Activated CD8-positive, alpha-beta memory T cell treated with anti-CD3 and anti-CD28 coated beads, Interleukin-2, amount 50 U/mL, for 4 hours (primary cell): ENCODE measurements at places on chromosomes 11 and 22.

DNA sequence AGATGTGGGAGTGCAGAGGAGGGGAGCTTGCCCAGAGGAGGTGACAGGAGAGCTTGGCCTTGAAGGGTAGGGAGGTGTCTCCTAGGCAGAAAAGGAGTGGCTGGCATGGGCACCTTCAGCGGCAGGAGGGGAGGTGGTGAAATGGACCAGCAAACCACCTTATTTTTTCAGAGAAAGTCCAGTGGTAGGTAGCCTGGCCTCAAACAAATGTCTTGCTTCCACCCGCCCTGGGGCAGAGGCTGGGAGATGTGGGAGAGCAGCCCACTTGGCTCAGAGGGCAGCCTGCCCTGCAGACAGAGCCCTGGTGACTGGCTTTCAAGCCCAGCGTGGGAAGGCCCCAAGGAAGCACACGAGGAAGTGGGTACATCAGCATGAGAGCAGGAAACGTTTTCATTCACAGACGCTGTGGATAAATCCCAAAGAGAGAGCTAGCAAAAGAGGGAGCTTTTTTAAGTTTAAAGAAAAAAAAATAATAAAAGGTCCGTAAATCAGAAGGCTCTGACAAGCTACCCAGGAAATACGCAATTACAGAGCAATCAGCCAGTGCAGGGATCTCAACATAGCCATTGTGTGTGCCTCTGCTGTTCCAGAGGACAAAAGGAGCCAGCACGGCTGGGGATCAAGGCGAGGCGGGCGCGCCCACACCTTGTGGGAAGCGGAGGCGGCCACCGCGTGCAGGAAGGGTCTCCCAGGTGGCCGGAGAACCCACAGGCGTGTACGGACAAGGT lies 238.7 kb upstream of the PLET1 start:
- no peak for DNase-seq

DNA sequence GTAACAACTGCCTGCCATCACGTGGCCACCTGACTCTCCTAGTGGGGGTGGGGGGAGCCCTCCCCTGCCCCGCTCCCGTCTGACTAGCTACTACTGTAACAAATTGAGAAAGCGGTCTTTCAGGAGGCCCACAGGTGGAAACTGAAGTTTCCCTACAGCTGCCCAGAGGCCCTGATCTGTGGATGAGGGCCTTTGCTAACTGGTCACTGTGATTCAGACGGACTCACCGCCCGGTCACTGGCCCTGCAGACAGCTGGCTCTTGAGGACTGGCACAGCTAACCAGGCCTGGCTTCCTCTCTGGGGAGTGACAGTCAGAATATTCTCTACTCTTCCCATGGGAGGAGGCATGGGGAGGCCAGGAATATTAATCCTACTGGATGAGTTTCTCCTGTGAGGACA lies 116.8 kb downstream of the ARHGAP8 start:
- DNase-seq = no peak

DNA sequence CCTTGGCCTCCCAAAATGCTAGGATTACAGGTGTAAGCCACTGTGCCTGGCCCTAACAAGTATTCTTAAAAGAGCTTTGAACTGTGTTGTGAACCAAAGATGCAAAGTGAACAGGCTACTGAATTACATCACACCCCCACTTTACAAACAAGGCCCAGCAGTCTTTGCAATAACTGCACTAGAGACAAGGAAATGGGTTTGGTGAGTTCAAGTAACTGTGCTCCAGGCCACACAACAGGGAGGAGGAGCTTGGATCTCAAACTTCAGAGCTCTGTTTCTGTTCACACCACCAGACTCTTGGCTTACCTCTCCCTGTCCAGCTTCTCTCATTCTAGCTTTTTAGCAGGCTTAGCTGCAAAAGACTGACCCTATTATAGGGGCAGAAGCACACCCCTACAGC lies 30.4 kb upstream of the RASL10A start:
- DNase-seq = no peak

DNA sequence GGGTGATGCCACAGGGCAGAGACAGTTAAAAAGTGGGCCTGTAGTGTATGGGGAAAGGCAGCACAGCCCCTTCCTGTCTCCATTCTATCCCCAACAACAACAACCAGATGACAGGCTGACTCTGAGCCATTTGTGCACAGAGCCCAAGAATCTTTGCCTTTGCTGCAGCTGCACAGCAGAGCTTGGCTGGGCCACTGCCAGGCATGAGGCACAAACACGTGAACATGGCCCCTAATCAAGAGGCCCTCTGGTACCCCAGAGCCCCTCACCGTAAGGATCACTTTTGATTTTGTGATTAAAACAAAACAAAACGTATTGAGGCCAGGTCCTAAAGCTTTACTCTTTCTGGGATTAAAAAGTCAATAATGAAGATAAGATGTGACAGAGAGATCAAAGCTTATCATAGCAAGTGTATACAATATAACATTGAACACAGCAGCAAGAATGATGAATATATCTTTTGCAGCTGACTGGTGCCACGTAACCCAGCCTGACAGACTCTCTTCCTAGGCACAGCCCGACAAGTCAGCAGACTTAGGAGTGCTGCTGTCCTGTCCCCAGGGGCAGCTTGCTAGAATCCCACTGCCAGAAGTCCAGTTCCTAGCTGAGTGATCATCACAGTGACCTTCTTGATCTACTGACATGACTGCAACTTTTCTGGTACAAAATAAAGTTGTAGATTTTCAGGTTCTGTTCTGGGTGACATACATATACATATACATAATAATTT lies 117.8 kb downstream of the SERGEF start:
- no peak for DNase-seq

- DNase-seq = no peak
These were observed 60.9 kb upstream of the EMID1 start for GRCh38 chr22:29144786-29145160.

- DNase-seq = no peak
These were observed 138.3 kb downstream of the GUCY1A2 start for GRCh38 chr11:106879832-106880546.

DNA sequence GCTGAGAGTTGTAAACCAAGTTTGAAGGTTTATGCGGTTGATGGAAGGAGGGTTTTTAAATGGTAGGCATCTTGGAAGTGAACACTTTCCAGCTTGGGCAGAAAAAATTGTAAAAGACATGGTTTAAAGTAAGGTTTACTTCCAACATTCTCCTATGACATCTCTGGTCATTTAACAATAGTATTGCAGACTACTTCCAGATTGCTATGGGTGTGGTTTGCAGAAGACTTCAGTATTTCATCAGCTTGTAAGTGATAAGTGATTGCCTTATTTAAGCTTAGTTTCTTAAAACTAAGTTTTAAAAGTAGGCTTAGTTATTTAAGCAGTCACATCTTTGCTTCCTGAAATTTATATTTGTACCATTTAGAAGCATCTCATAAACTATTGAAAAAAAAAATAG lies 7.2 kb upstream of the STT3A start:
- DNase-seq = no peak

DNA sequence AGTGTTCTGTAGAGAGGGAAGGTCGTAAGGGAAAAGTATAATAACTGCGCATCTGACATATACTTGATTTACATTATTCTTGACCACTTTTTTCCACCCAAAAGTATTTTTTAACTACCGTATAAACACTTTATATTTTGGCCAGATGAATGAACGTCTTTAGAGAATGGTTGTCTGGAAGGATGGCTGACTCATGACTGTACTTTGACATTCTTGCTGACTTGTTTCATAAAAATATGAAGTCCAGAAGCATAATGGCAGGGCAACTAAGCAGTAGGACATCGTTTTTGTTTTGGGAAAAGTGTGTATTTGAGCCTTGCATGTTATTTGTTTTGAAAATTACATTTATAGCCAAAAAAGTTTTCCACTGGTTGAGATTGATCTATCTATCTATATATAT lies 110.0 kb downstream of the OSBP2 start:
- no peak for DNase-seq

DNA sequence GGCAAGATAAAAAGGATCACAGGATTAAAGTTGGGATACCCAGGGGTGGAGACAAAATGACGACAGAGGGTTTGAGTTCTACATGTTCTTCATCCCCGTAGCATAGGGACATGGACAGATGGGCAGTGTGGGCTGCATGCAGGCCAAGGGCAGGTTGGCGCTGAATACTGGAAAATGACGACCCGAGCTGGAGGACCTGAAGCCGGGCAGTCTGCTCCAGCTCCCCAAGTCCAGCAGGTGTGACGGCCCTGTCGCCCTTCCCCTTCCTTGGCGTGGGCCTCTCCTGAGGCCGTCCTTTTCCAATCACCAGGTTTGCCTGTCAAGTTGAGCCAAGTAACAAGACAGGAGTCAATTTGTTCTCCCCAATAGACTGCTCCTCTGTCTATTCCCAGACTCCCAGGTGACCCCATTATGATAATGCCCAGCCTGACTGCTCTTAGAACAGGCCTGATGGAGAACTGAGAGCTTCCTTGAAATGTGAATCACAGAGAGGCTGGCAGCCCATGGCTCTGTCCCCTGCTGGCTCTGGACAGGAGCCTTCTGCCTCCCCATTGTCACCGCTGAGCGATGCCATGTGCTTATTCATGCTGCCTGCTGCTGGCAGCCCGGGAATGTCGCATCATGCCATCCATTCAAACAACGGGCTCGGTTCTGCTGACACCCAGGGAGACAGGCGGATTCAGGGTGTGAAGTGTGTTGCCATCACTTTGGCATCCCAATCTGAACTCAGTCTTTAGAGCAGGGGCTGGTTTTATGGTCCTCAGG lies 392.1 kb downstream of the NTM start:
- DNase-seq = no peak

- no peak for DNase-seq
These were observed 175.1 kb downstream of the LRRC4C start for GRCh38 chr11:41284354-41284753.

DNA sequence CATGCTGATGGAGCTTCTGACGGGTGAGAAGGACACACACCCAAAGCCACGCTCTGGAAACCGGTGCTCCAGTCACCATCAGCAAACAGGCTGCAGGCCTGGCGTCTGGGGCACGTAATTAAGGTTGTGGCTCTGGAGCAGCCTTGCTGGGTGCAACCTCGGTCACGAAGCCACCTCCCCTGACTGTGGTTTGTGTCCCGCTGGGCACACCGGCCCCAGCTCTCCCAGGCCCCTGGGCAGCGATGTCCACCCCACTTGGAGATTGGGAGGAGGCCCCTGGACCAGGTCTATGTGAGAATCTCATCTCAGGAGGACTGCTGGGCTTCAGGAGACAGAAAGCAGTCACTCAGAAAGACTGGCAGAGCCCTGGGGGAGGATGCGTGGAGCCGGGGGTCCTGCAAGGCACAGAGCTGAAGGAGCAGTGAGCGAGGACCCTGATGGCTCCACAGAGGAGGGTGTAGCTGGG lies 631.6 kb downstream of the BRD1 start:
- DNase-seq = no peak

DNA sequence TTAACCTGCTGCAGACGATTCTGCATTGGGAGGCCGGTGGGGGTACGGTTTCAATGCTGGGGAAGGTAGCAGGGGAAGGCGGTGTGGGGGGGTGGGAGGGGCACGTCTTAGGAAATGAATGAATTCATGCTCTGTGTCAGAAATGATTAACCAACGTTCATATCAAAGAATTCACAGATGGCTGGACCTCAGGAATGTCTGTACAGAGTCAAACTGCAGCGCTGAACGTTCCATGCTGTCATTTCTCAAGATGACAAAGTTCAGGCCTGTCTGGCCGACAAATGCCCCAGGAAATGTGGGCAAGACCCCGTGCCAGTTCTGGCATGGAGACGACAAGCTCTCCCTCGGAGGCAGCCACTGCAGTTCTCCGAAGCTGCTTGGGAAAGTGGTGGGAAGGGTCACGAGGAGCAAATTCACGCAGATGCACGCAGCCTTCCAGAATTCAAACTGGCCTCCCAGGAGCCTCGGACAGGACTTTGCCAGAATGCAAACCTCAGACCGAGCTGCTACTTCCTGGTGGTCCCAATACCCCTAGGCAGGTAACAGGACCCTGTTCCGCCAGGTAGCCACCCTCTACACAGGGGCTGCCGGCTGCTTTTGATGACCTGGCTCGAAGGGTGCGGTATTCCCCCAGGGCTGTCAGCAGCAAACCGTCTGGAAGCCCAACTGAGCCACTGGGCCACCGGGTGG lies 81.5 kb downstream of the TRMU start:
- DNase-seq = no peak
